ENCODE measurements at places on chromosomes 5 and 9.

DNA sequence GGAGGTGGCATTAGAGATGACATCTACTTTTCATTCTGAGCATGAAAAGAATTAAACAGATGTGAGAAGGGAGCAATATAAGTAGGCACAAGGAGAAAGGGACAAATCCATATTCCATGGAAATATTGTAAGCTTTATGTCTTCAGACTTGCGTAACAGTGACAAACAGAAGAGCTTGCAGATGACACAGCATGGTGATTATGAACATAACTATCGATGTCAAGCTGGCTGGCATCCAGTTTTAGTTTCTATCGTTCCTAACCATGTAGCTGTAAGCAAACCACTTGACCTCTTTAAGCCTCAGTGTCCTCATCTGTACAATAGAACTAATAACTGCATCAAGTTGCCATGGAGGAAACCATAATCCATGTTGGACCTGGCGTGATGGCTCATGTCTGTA is 246.7 kb upstream of the ADRA1B start:
- no peak for DNase-seq

DNA sequence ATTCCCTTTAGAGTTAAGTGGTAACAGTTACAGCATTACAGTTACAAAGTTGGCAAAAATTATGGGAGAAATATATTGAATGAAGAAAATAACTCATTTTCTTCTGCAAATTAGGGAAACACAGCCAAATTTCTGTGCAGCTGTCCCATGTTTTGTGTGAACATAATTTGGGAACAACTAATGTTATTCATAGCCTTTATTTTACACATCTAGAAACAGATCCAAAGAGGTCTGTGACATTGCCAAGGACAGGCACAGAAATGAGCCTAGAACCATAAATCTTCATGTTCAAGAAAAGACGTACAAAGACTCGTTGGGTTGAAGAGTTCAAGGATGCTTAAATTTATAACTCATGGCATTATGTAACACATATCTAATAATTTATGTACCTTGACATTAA is 114.1 kb upstream of the TXNDC8 start:
- no peak for DNase-seq

GRCh38 chr5:131081913-131082488 is 83.1 kb downstream of the HINT1 start:
- DNase-seq = no peak

DNA sequence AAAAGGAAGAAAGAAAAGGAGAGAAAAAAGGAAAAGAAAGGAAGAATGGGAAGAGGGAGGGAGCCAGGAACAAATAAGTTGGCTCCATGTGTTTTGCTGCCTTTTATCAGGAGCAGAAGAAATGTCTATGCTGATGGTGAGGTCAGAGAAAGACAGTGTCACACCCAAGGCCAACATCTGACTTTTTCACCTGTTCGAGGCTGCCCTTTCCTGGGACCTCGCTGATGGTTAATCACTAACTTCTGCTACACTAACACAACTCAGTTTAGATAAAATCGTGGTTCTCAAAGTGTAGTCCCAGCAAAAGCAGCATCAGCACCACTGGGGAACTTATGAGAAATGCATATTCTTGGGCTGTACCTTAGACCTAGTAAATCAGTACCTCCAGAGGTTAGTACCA is 88.2 kb upstream of the FER start:
- DNase-seq = no peak

DNA sequence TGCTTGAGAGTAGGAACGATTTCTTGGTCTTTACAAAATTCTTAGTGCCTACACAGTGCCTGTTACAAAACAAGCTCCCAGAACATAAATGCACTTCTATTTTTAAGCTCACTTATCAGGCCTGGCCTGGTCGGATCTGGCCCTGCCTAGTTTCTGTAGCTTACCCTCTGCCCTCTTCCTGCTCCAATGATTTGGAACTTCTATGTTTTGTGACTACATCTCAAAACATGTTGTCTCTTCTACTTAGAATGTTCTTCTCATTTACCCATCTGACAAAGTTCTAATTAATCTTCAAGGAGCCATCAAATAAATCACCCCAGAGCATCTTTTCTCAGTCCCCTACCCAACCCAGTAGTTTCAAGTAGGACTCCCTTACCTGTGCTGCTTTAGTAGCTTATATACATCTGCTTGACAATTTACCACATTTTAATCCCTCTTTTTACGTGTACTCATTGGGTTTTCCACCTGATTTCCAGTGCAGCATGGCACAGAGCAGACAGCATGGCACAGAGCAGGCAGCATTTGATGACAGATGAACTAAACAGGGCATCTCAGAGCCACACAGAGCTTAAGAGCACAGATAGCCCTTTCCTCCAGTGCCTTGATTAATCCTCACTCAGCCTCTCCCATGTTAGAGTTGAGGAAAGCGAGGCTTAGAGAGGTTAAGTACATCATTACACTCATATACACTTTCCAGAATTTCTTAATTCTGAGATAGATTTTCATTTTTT is 171.9 kb downstream of the MAPKAP1 start:
- DNase-seq = no peak

- DNase-seq = no peak
These were observed 379.5 kb upstream of the GRAMD2B start for GRCh38 chr5:126043688-126044087.

DNA sequence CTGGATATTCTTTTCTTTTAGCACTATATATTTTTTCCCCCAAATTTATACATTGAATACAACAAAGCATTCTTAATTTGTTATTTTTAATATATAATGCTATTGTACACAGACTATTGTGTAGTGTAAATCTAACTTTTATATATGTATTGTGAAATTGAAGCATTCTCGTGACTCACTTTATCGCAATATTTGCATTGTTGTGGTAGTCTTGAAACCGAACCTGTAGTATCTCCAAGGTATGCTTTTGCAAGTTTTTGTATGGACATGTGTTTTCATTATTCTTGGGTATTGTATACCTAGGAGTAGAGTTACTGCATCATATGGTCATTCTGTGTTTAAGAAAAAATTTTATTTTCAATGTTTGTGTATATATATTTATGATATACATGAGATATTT is 49.6 kb downstream of the NSD1 start:
- DNase-seq = no peak

- no peak for DNase-seq
These were observed 465.5 kb downstream of the DNAH5 start for GRCh38 chr5:13478831-13479465.

DNA sequence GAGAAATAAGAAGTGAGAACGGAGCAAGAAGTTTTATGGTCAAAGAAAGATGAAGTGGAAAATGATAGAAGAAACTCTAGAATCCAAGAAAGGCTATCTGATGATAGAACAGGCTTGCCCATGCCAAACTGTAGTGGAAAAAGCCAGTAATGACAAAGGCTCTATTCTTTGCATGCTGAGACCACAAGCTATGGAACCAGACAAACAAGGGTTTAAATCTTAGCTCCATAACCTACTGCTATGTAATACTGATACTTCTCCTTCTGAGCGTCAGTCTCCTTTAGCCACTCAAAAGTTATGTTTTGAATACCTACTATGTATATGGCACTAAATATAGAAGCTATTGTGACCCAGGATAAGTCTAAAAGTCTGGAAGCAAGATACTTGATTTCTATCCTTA is 51.2 kb upstream of the TRIM32 start:
- no peak for DNase-seq

- DNase-seq = no peak
These were observed 100.2 kb downstream of the ADAMTS2 start for GRCh38 chr5:179245031-179245430.

DNA sequence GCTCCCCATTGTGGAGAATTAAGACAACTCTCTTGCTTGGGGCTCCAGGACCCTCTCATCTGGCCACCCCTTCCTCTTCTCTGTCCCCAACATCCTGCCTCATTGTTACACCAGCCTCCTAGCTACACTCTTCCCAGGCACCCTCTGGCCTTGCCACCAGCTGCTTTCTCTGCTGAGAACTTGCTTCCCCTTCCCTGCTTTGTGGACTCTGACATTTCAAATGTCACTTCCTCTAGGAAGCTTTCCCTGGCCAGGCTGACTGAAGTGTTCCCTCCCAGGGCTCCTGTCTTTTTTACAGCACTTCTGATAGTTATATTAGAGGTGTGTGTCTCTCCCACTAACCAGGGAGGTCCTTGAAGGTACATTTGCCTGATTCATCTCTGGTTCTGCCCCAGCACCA is 194.0 kb upstream of the KLF4 start:
- DNase-seq = no peak

GRCh38 chr5:102759289-102759688 is 4.2 kb downstream of the PAM start:
- DNase-seq = no peak

DNA sequence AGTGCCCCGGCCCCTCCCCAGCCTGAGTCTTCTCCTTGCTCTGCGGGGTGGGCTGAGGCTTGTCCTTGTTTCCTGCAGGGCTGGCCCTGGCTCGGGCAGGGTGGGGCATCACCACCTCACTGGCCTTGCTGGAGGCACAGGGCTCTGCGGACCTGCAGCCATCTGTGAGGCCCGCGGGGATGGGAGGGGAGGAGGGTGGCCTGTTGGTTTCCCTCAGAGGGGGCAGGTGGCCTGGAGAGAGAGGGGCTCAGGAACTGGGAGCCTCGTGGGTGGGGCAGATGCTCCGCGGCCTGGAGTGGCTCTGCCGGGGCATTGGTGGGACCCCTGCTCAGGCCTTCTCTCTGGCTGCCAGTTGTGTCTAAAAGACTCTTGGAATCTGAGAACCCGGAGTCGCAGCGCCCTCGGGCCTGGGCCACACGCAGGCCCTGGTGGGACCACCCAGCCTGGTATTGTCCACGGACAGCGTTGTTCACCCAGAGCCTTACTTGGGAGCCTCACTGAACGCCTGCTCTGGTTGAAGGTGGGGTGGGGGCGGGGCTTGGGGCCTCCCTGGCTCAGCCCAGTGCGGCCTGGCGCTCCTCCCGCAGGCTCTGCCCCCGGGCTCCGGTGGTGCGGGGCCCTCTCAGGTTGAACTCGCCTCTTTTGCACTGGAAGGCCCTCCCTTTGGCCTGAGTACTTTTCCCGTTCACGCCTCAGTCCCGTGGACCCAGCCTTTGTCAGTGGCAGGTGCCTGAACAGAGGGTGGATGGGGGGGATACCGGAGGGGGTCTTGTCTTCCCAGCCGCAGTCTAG is 111.3 kb downstream of the RXRA start:
- no peak for DNase-seq

GRCh38 chr9:21412107-21412506 is 3.2 kb downstream of the IFNA8 start:
- no peak for DNase-seq
